ENCODE measurements at places on chromosomes 7 and 10.

- no peak for DNase-seq
Measured at GRCh38 chr10:44132361-44133289, 252.3 kb downstream of the CXCL12 start.

GRCh38 chr10:76287856-76288255, 856.4 kb downstream of the LRMDA start:
- no peak for DNase-seq

DNA sequence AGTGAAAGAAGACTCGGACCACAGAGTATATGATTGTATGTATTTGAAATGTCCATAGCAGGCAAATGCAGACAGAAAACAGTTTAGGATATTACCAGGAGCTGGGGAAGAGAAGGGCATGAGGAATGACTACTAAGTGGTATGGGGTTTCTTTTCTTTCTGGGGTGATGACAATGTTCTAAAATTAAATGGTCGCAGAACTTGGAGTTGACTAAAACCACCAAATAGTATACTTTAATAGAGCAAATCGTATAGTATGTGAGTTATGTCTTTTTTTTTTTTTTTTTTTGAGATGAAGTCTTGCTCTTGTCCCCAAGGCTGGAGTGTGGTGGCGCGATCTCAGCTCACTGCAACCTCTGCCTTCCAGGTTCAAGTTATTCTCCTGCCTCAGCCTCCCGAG, 34.6 kb downstream of the XRCC2 start:
- no peak for DNase-seq

GRCh38 chr10:32308027-32308603, 38.8 kb downstream of the EPC1 start:
- DNase-seq, result no peak

DNA sequence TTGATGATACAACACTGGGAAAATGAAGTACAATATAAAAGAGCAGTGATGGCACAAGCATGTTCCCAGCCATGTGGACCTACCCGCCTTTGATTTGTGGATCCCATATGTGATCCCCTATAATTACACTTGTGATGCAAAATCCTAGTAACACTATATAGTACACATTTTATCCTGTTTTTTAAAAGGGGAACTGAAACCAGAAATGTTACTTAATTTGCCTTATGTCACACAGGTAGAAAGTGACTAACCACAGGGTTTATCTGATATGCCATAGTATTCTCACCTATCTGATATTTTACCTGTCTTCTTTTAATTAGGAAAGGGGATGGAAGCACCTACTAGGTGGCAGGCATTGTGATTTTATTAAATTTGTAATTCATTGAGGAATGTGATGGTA, 35.0 kb downstream of the ARMC3 start:
- no peak for DNase-seq

Measured in fibroblast of the conjunctiva (primary cell).